ENCODE measurements at places on chromosomes 11 and 22.
A peak's percentile ranks its signal among the peaks of the same experiment; 100 is the strongest.

DNA sequence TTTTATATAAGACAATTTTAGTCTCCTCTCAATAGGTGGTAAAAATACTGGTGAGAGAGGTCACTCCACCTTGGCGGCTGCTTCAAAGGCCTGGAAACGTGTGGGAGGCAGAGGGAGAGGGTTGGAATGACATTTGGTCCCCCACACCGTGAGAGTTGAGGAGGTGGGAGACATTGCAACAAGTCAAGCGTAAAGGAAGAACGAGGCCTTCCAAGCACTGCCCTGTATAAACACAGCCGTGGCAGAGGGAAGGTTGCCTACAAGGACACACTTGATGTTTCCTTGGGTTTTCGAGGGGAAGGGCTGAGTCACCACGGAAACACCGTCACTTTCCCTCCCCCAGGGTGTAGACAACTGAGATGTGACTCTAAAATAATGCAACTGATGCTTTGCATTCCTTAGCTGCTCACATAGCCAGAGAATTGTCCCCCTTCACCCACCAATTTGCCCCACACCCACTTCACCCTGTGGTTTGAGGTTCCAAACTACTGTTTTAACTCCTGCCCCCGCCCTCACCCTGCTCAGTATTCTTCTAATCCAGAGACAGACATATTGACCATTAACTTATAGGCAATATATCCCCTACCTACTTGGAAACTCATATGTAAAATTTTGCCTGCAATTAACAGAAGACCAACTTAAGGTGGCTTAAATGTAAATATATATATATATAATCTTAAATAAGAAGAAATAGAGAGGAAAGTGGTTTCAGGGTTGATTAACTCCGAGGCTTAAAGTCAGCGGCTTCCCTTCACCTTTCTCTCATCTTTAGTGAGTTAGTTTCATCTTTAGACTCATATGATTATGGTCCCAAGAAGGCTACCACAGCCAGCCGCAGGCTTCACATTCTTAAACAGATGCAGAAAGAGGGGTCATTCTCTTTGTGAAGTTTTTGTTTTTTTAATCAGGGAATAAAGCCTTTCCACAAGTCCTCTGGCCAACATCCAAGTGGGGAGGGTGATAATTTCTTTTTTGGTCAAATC is 54.1 kb upstream of the BDNF start:
- DNase-seq: peak; percentile 7

- DNase-seq: no peak
Measured at GRCh38 chr11:96284917-96285316, 58.1 kb downstream of the MAML2 start.

- no peak for DNase-seq
Measured at GRCh38 chr22:22458896-22459588, 49.5 kb downstream of the ZNF280B start.

- no peak for DNase-seq
Measured at GRCh38 chr11:115848611-115849010, 344.4 kb upstream of the CADM1 start.

DNA sequence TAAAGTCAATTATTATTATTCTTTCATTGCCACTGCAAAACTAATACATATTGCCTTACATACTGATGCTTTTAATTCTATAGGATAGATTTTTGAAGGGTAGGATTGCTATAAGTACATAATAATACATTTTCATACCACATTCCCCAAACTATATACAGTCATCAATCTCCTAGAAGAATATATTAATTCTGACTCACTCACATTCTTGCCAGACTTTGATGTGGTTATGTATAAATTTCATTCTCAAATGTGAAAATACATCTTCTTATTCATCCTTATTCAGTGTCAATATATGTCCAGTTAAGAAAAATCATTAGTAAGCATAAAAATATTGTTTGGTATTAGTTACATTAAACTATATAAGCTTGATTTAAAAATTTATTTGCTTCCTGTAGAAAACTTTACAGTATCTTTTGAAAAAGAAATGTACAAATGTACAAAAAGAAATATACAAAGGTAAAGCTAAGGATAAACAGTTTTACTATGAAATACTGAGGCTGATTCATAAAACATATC is 458.8 kb upstream of the CNTN5 start:
- no peak for DNase-seq

DNA sequence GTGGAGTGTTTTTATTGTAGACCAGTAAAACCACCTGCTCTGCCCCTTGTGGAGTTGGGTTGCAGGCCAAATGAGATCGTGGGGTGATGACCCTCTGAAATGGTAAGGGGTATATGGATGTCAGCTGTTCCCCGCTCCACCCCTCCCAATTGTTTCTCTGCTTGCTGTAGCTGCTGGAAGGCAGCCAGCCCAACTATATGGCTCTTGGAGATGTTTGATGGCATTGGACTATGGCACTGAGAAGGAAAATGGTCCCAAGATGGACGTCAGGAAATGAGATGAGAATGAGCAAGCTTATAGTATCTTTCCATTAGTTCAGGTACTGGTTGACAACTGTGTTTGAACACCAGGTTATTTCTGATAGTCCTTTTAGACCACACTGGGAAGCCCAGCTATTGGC is 94.8 kb upstream of the SORL1-AS1 start:
- DNase-seq: no peak

DNA sequence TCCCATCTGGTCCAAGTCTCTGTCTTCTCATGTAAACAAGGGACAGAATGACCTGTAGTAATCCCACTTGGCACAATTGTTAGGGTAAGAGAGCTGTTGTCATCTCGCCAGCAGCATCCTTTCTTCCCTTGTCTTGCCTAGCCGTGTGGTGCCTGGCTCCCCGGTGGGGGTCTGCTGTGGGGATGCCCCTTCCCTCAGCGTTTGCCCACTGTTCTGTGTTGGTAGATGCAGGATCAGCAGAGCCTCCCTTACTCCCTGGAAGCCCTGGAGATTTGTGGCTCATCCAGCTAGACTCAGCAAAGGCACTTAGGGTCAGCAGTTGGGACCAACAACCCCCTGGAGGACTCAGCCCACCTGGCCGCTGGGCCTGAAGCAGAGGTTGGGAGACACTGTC is 13.0 kb downstream of the ACO2 start:
- DNase-seq: no peak

GRCh38 chr22:46055181-46055875 is 78.4 kb upstream of the WNT7B start:
- no peak for DNase-seq

- DNase-seq: no peak
Measured at GRCh38 chr11:62046568-62047100, 77.2 kb upstream of the INCENP start.

DNA sequence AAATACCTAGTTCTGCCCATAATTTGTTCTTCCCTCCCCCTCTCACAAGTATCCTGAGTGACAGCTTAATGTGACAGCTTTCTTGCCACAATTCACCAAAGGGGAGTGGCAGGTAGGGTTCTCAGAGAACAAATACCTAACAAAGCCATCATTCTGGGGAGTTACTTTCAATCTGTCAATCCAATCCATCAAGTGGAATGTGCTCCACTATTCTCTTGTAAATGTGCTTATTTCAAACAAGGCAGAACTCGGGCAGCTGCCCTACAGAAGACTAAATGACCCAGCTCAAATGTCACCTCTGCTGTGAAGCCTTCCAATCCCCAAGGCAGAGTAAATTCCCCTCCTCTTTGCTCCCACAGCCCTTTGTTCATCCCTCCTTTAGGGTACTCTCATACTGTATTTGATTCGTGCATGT is 27.8 kb downstream of the LGR4 start:
- DNase-seq: no peak

DNA sequence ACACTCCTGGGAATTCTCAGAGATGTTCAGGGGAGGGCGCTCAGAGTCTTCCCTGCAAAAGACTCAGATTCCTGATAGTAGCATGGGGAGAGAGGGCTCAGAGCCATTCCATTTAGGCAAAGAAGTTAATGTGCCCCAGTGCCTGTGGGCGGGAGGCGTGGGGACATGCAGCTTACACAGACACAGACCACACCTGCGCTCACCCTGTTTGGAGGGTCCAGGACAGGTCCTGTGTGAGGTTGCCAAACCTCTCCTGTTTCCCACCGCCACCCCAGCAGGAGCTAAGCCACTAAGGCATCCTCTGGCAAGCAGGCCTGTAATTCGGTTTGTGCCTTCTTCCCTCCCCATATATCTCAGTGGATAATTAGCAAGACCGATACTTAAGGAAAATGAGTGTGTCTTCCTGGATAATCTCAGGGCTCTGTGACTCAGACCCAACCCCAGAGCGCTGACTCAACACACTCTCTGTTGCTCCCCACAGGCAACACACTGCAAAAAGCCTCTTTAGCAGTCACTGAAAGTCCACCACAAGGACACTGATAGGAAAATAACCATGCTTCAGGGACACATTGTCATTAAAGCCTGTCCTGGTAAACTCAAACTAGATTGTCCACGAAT is 118.9 kb upstream of the LMO1 start:
- peak; percentile 68 for DNase-seq

DNA sequence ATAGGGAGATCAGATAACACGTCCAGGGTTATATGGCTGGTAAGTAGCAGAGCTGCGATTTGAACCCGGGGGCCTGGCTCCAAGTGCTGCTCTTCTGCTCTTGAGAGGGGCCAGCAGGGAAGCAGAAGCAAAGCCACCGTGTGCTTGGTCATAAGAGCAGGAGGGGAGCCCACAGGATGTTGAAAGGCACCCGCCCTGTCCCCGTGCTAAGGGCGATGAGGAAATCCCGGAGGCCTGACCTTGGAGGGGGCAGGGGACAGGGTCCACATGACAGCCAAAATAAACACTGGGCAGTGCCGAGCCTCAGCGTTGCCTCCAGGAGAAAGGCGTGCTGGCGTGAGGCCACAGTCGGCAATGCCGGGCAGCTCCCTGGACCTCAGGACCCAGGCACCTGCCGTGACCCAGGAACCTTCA is 28.8 kb downstream of the TOM1 start:
- no peak for DNase-seq

GRCh38 chr22:31917227-31917921 is 27.0 kb upstream of the YWHAH start:
- no peak for DNase-seq

DNA sequence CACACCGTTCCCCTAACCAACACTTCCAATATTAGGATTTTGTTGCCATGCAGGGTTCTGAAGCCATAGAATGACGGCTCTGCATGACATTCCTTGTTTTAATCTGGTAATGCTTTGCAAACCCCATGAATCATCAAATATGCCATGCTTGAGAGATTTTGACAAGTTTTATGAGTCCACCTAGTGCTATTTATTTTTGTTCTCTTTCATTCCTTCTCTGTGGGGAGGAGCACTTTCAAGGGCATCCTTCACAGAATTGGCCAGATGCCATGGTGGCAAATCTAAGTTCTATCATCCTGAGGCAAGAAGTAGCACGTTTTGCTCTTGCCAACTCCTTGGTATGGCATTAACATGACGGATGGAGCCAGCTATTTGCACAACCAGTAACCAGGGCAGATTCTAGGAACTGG is 268.4 kb downstream of the FAM76B start:
- DNase-seq: peak; percentile 14

GRCh38 chr11:85806876-85807275 is 4.1 kb downstream of the SYTL2 start:
- DNase-seq: no peak

DNA sequence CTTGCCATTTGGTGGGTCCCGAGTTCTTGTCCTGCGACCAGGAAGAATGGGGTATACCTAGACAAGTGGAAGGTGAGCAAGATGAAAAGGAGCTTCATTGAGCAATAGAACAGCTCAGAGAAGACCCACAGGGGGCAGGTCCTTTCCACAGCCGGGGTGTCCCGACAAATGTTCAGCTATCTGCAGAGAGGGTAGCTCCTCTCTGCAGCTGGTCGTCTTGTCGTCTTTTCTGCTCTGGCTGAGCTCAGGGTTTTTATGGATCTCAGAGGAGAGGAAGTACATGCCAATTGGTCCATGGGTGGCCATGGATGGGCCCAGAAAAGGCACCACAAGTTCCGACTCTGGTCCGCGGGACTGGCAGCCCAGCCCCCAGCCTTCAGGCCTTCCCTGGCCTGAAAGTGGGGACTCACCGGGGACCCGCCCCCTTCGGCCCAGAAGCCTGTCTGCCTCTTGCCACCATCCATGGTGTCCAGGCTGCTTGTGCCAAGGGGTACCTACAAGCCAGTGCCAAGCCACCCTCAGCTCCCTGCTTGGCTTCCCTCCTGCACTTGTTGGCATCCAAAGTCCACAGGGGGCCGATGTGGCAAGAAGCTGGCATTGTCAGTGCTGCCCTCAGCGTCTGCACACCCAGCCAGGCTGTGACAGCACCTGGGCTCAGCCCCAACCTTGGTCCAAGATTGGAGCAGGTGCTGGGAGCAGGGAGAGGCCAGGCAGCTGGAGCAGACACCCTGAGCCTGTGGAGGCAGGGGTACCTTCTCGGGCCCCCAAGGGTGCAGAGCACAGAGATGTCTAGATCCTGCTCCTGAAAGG is 438.9 kb downstream of the TBC1D22A start:
- DNase-seq: no peak
